Central memory CD8-positive, alpha-beta T cell (primary cell): ENCODE measurements at places on chromosomes 6 and 20.

- no peak overlapping the region for H3K27ac ChIP-seq
- H3K4me3 ChIP-seq: peak overlapping the region; percentile 87
- peaks cover 9% of the 10 kb centered on the region for H3K36me3 ChIP-seq
- peaks cover 43% of the 10 kb centered on the region for H3K4me1 ChIP-seq
- DNase-seq: no peak
These were observed 1.2 kb downstream of the SERPINB6 start for GRCh38 chr6:2970034-2970685.

DNA sequence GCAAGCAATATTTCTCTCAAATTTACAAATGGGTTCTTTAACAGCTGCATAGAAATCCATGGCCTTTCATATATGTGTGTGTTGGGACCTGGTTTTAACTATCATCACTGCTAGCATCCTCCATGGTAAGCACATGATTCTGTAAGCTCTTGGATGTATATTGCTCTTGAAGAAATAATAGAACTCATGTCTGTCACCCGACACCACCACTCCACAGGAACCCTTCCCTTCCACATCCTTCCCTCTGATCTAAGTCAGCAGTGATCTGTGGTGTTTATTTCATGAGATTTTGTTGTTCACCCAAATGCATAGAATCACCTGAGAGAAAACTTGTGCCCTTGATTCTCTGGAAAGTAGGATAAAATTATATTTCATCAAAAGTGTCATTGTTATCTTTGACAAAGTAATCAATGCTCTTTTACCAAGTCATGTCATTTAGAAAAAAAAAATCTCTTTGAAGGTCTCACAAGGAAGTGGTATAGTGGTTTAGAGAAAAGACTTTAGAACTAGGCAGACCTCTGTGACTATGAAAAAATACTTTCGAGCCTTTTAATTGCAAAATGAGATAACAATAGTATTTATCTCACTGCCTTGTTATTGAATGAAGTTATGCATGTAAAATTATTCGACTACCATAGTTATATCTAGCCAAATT lies 649.8 kb upstream of the SLC35B3 start:
- H3K4me3 ChIP-seq: no peak overlapping the region
- H3K27me3 ChIP-seq: no peaks in the 10 kb centered on the region
- no peak for DNase-seq
- H3K36me3 ChIP-seq: no peaks in the 10 kb centered on the region
- H3K4me1 ChIP-seq: no peaks in the 10 kb centered on the region

DNA sequence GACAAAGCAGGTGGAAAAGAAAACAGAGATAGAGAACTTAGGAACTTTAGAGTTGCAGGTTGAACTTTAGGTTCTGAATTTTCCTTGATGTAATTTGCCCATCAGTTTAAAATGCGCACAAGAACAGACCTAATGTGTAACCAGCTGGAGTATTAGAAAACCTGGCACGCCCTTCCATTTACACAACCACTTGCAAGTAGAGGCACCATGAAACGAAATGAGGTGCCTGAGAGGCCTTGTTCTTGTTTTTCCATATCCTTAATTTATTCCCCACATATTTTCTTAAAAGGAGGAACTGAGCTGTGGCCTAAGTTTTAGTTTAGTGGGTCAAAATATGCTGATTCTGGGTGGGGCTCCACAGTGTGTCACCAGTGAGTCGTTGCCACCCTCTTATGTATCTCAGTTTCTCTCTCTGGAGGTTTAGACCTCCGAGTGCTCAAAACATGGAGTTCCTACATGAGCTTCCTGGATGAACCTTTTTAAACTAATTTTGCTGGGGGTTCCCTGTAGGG lies 17.2 kb upstream of the IL22RA2 start:
- no peaks in the 10 kb centered on the region for H3K27me3 ChIP-seq
- no peak for DNase-seq
- H3K36me3 ChIP-seq: no peaks in the 10 kb centered on the region
- H3K27ac ChIP-seq: no peak overlapping the region

- no peak overlapping the region for H3K4me3 ChIP-seq
- no peak overlapping the region for H3K27ac ChIP-seq
- H3K4me1 ChIP-seq: peaks cover 7% of the 10 kb centered on the region
- no peak for DNase-seq
- no peaks in the 10 kb centered on the region for H3K36me3 ChIP-seq
These were observed 126.5 kb upstream of the CDYL start for GRCh38 chr6:4649728-4650127.

DNA sequence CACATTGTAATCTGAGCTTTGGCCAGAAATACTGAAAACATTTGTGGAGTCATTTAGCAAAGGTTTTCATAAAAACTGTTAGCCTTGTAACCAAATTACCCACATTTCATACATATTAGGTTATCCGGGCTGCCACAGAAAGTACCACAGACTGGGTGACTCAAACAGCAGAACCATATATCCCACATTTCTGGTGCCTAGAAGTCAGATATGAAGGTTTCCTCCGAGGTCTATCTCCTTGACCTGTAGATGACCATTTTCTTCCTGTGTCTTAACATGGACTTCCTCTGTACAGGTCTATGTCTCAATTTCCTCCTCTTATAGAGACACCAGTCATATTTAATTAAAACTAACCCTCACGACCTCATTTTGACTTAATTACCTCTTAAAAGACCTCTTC lies 49.5 kb upstream of the SMIM28 start:
- H3K27me3 ChIP-seq: peaks cover 28% of the 10 kb centered on the region
- H3K27ac ChIP-seq: no peak overlapping the region
- no peak for DNase-seq
- no peak overlapping the region for H3K4me3 ChIP-seq
- no peaks in the 10 kb centered on the region for H3K4me1 ChIP-seq
- no peaks in the 10 kb centered on the region for H3K36me3 ChIP-seq

- no peaks in the 10 kb centered on the region for H3K27me3 ChIP-seq
- no peaks in the 10 kb centered on the region for H3K36me3 ChIP-seq
- H3K4me3 ChIP-seq: no peak overlapping the region
- H3K4me1 ChIP-seq: no peaks in the 10 kb centered on the region
- no peak for DNase-seq
- no peak overlapping the region for H3K27ac ChIP-seq
These were observed 54.4 kb downstream of the TGM2 start for GRCh38 chr20:38110525-38111178.

DNA sequence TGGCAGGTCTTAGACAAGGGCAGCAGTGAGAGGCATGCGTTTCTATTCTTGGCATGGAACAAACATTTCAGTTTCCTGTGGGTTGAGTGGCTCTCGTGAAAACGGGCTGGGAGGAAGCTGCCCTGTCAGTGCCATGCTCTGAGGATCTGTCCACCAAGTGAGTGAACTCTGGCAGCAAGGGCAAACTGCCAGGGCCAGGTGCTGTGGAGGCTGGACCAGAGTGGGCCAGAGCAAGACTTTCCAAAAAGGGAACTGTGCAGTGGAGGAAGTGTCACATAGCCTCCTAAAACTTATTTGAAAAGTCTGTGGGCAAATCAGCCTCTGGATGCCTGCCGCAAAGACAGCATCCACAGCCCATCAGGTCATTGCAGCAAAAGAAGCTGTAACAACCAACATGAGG lies 44.2 kb upstream of the TAB2 start:
- H3K27me3 ChIP-seq: no peaks in the 10 kb centered on the region
- no peak overlapping the region for H3K4me3 ChIP-seq
- peaks cover 16% of the 10 kb centered on the region for H3K4me1 ChIP-seq
- no peak overlapping the region for H3K27ac ChIP-seq
- DNase-seq: no peak
- no peaks in the 10 kb centered on the region for H3K36me3 ChIP-seq

GRCh38 chr20:19670829-19671228 lies 87.2 kb upstream of the RIN2 start:
- H3K4me1 ChIP-seq: peaks cover 5% of the 10 kb centered on the region
- DNase-seq: no peak
- H3K36me3 ChIP-seq: no peaks in the 10 kb centered on the region

GRCh38 chr20:52279706-52280105 lies 88.1 kb upstream of the ZFP64 start:
- peaks cover 1% of the 10 kb centered on the region for H3K36me3 ChIP-seq
- no peaks in the 10 kb centered on the region for H3K4me1 ChIP-seq
- peaks cover 38% of the 10 kb centered on the region for H3K27me3 ChIP-seq
- H3K4me3 ChIP-seq: no peak overlapping the region

DNA sequence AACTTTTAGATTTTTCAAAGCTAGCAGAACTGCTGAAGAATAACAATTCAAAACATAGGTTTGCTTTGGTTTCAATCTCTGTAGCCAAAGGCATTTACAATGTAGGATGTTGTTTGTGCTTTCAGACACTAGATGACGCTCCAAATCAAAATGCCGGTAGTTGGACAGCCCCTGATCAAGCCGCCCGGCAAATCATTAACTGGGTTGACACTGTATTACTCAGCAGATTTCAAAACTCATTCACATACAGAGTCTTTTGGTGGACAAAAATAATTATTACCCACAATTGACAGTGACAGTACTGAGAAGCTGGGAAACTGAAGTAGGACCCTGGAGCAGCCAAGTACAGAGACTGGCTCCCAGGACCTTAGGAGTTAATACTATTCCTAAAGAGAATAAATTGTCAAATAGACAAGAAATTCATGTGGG lies 21.3 kb upstream of the HFE start:
- no peak overlapping the region for H3K27ac ChIP-seq
- H3K27me3 ChIP-seq: no peaks in the 10 kb centered on the region
- H3K4me3 ChIP-seq: no peak overlapping the region
- H3K36me3 ChIP-seq: no peaks in the 10 kb centered on the region
- no peaks in the 10 kb centered on the region for H3K4me1 ChIP-seq

GRCh38 chr6:79115553-79116182 lies 37.6 kb upstream of the PHIP start:
- no peaks in the 10 kb centered on the region for H3K4me1 ChIP-seq
- no peak for DNase-seq
- no peak overlapping the region for H3K4me3 ChIP-seq
- H3K27ac ChIP-seq: no peak overlapping the region
- no peaks in the 10 kb centered on the region for H3K36me3 ChIP-seq
- peaks cover 53% of the 10 kb centered on the region for H3K27me3 ChIP-seq

GRCh38 chr20:59458645-59459044 lies 145.7 kb upstream of the PHACTR3 start:
- H3K4me1 ChIP-seq: no peaks in the 10 kb centered on the region
- no peak overlapping the region for H3K4me3 ChIP-seq
- H3K27me3 ChIP-seq: peaks cover 61% of the 10 kb centered on the region
- no peak for DNase-seq

DNA sequence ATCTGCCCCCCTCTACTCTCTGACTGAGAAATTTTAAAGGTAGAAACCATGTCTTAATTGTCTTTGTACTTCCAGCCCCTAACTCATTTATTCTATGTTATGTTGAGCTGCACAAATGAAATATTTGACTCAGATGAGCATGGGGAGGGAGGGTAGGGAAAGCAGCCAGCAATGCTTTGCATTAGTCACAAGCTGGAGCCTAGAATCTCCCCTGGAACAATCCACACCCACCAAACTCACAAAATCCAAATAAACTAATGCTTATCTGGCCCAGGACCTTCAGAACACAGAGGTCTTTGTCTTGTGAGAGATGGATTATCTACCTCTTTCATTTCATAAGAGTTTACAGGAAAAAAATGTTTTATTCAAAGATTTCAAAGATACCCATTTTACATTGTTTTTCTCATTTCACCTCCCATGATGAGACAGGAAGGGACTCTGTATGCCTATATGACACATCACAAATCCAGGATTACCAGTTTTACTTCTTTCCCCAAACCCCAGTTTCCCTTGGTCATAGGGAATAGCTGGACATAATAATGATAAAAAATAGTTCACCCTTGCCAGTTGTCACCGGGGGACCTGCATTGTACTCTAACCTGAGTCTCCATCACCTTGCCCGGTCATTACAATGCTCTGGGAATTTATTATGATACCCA lies 466.9 kb downstream of the KIF16B start:
- DNase-seq: no peak
- H3K27ac ChIP-seq: no peak overlapping the region
- no peak overlapping the region for H3K4me3 ChIP-seq

- peaks cover 4% of the 10 kb centered on the region for H3K36me3 ChIP-seq
- H3K27me3 ChIP-seq: no peaks in the 10 kb centered on the region
- no peak overlapping the region for H3K27ac ChIP-seq
- no peak overlapping the region for H3K4me3 ChIP-seq
- peaks cover 14% of the 10 kb centered on the region for H3K4me1 ChIP-seq
These were observed 58.1 kb upstream of the REV3L start for GRCh38 chr6:111541026-111541681.

DNA sequence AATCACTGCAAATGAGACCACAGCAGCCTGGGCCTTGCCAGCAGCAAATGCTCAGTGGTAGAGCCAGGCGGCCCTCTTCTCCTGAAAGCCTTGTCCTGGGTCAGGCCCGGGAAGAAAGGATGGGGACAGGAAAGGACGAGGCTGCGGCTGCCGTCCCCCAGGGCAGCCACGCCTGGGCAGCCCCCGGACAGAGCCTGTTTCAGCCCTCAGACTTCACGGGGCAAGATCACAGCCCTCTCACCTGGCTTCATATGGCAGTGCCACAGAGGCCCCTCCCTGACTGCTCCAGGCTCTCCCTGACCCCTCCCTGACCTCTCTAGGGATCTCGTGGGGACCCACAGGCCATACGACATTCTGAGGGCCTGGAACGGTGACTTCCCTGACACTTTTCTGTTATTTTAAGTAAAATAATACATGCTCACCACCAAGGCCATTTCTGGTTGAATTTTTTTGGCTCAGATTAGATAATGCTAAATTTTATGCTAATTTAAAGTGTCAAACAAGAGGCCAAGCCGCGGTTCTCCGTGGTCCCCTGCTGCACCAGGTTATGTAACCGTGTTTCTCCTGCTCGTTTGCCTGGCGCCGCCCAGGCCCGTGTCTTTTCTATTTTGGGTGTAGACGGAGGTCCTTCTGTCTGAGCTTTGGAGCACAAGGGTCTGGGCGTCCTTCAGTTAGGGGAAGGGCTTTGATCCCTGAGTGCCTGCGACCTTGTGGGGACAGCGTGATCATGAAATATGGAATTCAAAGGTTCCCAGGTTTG lies 59.9 kb upstream of the BHLHE23 start:
- no peak for DNase-seq
- peaks cover 54% of the 10 kb centered on the region for H3K27me3 ChIP-seq
- no peaks in the 10 kb centered on the region for H3K36me3 ChIP-seq
- H3K27ac ChIP-seq: no peak overlapping the region
- no peaks in the 10 kb centered on the region for H3K4me1 ChIP-seq

DNA sequence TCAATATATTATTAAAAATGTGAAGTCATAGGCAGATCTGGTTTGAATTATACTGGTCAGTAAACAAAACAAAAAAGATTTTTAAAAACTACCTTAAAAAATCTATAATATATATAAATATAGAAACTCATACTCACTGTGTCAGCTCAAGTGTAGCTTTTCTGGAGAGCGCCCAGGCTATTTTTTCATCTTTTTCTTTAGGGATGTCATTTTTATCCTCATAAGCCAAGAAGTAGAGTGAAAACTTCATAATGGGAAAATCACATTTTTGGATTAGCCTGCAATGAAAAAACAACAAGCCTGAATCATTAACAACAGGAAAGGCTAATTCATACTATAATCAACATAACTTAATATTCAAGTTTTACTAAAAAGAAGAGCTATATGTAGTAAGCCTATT lies 18.7 kb downstream of the GLO1 start:
- H3K36me3 ChIP-seq: peaks cover 4% of the 10 kb centered on the region
- peaks cover 13% of the 10 kb centered on the region for H3K4me1 ChIP-seq
- no peak overlapping the region for H3K4me3 ChIP-seq
- DNase-seq: no peak
- H3K27me3 ChIP-seq: no peaks in the 10 kb centered on the region

- H3K4me3 ChIP-seq: no peak overlapping the region
- no peak for DNase-seq
- peaks cover 1% of the 10 kb centered on the region for H3K36me3 ChIP-seq
- peaks cover 12% of the 10 kb centered on the region for H3K4me1 ChIP-seq
- H3K27ac ChIP-seq: no peak overlapping the region
These were observed 295.8 kb downstream of the NRN1 start for GRCh38 chr6:5710936-5711335.
